Activated T-cell treated with anti-CD3 and anti-CD28 coated beads, Interleukin-2, amount 50 U/mL, for 72 hours (primary cell): ENCODE measurements at places on chromosomes 1 and 21. TPM values are rescaled to one million over a fixed set of nuclear protein-coding genes. Genes with fewer than 3 reads are reported as not detected.

TRAF5 gene
- 28.8 TPM for total RNA-seq

GRCh38 chr21:15289896-15290841 is 225.4 kb upstream of the NRIP1 start:
- no peak overlapping the region for H3K27ac ChIP-seq
- H3K4me1 ChIP-seq: no peaks in the 10 kb centered on the region
- H3K36me3 ChIP-seq: no peaks in the 10 kb centered on the region

LCK gene
- 254 TPM for total RNA-seq

- no peaks in the 10 kb centered on the region for H3K36me3 ChIP-seq
- no peak overlapping the region for H3K27ac ChIP-seq
- H3K4me3 ChIP-seq: no peak overlapping the region
- no peaks in the 10 kb centered on the region for H3K27me3 ChIP-seq
- no peak for DNase-seq
- peaks cover 15% of the 10 kb centered on the region for H3K4me1 ChIP-seq
Observed at GRCh38 chr1:35324486-35324885, 56.0 kb downstream of the ZMYM4 start.

DNA sequence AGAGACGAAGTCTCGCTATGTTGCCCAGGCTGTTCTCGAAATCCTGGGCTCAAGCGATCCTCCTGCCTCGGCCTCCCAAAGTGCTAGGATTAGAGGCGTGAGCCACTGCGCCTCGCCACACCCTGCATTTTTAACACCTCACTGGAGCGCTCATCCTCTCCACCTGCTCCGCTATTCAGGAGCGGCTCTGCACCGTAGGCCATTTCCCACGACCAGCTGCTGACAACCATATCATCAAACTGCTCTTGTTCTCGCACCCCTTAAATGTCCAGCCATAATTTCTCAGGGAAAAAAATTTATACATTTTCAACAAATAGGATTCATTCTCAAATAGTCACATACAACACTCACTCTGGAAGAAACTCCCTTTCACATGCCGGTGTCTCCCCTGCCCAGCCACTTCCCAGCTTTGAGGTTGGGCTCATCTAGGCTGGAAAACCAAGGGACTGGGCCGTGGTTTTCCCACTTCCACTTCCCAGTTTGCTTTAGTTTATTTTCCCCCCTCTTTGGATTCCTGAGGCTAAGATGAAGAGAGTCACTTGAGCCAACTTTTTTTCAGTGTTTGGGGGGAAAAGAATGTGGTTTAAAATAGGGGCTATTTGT is 639 bp upstream of the IPO9 start:
- H3K4me1 ChIP-seq: peaks cover 42% of the 10 kb centered on the region
- peak overlapping the region; percentile 99 for H3K27ac ChIP-seq
- H3K27me3 ChIP-seq: no peaks in the 10 kb centered on the region
- no peak for DNase-seq
- peak overlapping the region; percentile 96 for H3K4me3 ChIP-seq

DNA sequence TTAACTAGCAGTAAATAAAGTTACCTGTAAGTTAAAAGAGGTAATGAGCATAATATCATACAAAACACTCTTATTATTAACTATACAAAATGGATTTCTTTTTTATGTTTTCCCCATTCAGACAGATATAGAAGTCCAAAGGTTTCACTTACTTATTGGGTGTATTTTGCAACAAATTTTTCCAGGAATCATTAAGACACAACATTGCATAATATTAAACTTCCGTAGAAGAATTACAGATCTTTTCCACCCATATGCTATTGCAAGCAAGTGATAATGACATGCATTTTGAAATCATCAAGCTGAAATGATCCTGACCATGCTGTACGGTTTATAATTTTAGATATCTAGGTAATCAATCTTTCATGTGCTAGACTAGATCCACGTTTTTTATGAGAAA is 957.0 kb downstream of the NCAM2 start:
- H3K36me3 ChIP-seq: no peaks in the 10 kb centered on the region
- H3K27ac ChIP-seq: no peak overlapping the region
- no peak overlapping the region for H3K4me3 ChIP-seq
- H3K27me3 ChIP-seq: no peaks in the 10 kb centered on the region
- H3K4me1 ChIP-seq: no peaks in the 10 kb centered on the region

- no peak for DNase-seq
- no peaks in the 10 kb centered on the region for H3K36me3 ChIP-seq
- no peaks in the 10 kb centered on the region for H3K27me3 ChIP-seq
- no peak overlapping the region for H3K27ac ChIP-seq
- H3K4me3 ChIP-seq: no peak overlapping the region
Observed at GRCh38 chr1:59115865-59116264, 181.0 kb upstream of the FGGY start.

SPRR2E gene
- total RNA-seq: not detected

DNA sequence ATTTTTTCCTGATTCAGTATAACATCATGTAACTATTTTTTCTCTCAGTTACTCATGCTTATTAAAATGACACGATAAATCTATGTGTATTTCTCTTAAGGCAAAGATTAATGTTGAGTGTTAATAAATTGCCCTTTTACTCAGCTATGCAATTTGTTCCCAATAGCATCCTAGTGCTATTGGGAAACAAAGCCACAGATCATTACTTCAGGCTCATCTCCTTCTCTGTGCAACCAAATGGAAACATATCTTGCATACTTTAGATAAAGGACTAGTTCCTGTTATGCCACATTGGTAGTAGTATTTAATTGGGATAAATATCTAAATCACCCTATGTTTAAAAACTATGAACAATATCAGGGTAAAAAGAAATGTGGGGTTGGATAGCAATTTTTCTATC is 106.2 kb downstream of the PLPPR4 start:
- H3K4me1 ChIP-seq: no peaks in the 10 kb centered on the region
- H3K27ac ChIP-seq: no peak overlapping the region
- DNase-seq: no peak
- peaks cover 3% of the 10 kb centered on the region for H3K27me3 ChIP-seq
- no peak overlapping the region for H3K4me3 ChIP-seq
